Stimulated activated CD4-positive, alpha-beta T cell treated with anti-CD3 and anti-CD28 coated beads, Interleukin-12 subunit alpha, Interleukin-12 subunit beta, amount 100 ng/mL, for 24 hours (primary cell): ENCODE measurements at places on chromosomes 12 and 14.

GRCh38 chr14:63076488-63076887, 31.2 kb upstream of the KCNH5 start:
- DNase-seq = no peak

- DNase-seq = no peak
These were observed 35.7 kb upstream of the MDM1 start for GRCh38 chr12:68367903-68368302.

GRCh38 chr12:68001486-68002466, 12.5 kb downstream of the IFNG-AS1 start:
- DNase-seq = no peak

GRCh38 chr12:4108803-4109345, 164.7 kb upstream of the CCND2 start:
- no peak for DNase-seq

DNA sequence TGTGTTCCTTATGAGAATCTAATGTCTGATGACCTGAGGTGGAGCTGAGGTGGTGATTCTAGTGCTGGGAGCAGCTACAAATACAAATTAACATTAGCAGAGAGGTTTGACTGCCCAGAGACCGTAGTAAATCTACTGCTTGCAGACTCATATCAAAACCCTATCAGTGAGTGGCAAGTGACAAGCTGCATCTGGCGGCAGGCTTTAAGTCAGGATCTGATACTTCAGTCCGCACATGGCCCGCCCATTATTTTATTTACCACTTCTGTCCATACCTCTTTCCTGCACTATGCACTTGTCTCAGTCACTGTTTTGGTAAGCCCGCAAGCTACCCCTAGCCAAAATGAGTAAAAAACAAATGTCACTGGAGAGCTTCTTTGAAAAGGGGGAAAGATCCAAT, 11.4 kb downstream of the CEP128 start:
- DNase-seq = no peak

GRCh38 chr12:121356657-121357056, 4.4 kb upstream of the ANAPC5 start:
- DNase-seq = no peak

- DNase-seq = no peak
These were observed 838.6 kb downstream of the BCL11B start for GRCh38 chr14:98433436-98433835.

DNA sequence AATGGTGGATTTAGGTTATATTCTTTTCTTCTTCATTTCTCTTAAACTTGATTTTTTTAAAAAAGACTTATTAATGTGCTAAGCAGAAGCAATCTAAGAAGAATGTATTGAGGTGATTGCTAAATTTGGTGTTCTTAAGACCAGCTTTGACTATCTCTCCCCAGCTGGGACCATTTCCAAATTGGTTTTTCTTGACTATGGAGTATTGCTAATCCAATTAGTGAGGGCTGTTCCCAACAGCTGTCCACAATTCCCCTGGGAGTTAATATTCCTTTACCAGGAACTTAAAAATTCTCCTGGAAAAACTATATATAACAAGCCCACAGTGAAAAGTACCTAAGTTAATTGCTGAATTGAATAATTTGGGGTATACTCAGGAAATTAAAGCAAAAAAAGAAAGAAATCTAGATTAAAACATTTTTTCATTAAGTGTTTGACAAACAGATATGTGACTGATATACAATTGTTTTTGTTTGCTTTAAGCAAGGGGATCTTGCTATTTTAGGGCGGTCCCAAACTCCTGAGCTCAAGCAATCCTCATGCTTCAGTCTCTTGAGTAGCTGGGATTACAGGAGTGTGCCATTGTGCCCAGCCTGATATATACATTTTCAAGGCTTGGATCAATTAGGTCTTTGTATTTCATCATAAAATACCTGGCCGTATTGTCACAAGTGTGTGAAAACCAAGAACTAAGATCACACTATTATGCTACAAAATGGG, 105.0 kb downstream of the FAR2 start:
- no peak for DNase-seq

GRCh38 chr12:82057770-82058169, 298.6 kb upstream of the PPFIA2 start:
- no peak for DNase-seq

GRCh38 chr14:32249780-32250179, 46.7 kb upstream of the RNU6-8 start:
- no peak for DNase-seq

- no peak for DNase-seq
These were observed 12.0 kb downstream of the SNRNP35 start for GRCh38 chr12:123469978-123470377.

- DNase-seq = no peak
These were observed 107.4 kb downstream of the PRICKLE1 start for GRCh38 chr12:42482041-42482747.

DNA sequence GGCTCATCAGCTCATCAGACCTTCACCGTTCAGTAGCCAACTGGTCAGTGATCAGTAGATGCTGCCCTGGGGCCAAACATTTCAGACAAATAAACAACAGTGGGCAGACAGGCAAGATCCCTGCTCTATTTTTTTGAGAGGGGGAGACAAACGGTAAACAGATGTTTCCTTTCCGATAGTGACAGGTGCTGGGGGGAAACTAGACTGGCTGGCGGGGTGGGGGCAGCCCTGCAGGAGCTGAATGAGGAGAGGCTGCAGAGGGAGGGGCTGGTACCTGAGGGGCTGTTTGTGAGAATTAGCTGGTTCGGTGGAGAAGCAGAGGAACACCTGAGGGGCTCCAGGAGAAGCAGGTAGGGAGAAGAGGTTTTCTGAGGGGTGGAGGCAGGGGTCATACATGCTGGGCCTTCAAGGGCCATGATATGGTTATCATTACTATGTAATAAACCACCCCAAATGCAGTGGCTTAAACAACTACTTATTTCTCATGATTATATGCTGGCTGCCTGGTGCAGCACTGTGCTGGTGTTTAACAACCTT, 8.2 kb upstream of the GOLGA3 start:
- no peak for DNase-seq

GRCh38 chr12:16612647-16613046, 6.7 kb upstream of the LMO3 start:
- no peak for DNase-seq

DNA sequence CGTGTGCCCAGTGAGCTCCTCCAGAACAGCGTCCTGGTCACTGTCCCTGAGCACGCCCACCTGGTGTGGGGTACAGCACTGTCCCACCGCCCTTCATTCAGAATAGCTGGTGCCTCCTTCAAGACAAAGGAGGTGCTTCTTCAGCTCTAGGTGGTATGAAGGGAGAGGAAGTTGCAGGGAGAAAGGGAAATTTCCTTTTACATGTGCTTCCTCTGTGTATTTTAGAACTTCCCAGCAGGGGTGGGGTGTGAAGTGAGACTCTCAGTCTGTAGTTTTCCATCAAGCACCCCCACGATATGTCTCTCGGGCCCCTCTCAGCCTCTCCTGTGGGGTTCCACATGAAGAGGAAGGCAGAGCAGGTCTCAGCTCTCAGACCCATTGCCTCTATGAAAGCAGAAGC, 1.2 kb upstream of the SLC6A12 start:
- DNase-seq = no peak

GRCh38 chr12:68434391-68435298, 102.5 kb upstream of the MDM1 start:
- DNase-seq = no peak

DNA sequence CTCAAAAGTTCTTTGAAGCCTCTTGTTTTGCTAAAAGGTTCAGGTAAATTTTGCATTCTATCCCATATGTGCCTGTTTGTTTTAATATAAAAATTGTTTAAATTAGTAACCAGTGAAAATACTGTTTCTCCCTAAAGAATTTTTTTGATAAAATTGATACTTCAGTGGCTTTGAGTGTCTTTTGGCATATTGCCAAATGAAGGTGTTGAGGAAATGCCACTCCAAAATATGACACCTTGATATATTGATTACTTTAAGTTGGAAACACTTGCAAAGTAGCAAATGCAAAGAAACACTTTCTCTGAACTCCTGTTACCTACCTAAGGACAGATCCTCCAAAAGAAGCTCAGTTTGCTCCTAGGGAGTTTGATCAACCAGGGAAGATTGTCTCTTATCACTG, 8.4 kb downstream of the STYX start:
- DNase-seq = no peak

- no peak for DNase-seq
These were observed 34.1 kb downstream of the DIO3 start for GRCh38 chr14:101595349-101595748.

- no peak for DNase-seq
These were observed 5.0 kb upstream of the CD4 start for GRCh38 chr12:6784296-6784695.

DNA sequence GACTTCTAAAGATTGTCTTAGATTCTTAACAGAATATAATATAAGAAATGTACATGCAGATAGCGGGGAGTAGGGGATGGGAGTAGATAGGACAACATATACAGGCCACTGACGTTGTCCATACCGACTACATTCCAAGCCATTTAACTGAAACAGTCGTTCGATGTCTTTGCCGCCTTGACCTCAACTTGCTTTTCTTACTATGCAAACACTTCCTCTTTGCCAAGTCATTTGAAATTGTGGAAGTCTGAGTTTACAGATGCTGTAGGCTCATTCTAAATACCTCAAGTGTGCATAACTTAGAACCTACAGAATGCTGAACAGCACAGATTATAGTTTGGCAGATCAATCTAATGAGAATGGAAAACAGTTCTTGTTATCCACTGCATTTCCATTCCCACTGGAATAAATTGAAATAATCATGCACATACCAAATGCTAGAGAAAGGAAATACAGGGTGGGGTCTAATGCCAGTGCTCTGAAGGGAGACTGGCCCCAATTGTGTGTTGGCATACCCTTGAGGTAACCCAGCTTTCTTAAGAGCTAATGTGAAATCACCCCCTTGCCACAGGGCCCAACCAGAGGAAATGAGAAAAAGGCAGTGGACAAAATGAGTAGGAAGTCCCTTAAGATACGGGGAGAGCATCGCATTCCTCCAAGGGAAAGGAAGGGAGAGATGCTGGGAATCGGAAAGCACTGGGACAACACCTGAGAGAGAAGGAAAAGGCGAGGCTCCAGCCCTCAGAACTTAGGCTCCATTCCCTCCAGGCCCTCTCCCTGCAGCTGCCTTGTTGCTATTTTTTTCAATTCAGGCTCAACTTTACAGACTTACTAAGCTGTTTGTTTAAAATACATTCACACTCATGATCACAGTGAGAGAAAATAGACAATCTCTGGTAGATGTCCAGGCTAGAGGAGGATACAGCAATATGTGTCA, 380.9 kb upstream of the TMTC1 start:
- DNase-seq = no peak

GRCh38 chr12:93785249-93786010, 108.3 kb downstream of the CRADD start:
- peak; percentile 12 for DNase-seq

DNA sequence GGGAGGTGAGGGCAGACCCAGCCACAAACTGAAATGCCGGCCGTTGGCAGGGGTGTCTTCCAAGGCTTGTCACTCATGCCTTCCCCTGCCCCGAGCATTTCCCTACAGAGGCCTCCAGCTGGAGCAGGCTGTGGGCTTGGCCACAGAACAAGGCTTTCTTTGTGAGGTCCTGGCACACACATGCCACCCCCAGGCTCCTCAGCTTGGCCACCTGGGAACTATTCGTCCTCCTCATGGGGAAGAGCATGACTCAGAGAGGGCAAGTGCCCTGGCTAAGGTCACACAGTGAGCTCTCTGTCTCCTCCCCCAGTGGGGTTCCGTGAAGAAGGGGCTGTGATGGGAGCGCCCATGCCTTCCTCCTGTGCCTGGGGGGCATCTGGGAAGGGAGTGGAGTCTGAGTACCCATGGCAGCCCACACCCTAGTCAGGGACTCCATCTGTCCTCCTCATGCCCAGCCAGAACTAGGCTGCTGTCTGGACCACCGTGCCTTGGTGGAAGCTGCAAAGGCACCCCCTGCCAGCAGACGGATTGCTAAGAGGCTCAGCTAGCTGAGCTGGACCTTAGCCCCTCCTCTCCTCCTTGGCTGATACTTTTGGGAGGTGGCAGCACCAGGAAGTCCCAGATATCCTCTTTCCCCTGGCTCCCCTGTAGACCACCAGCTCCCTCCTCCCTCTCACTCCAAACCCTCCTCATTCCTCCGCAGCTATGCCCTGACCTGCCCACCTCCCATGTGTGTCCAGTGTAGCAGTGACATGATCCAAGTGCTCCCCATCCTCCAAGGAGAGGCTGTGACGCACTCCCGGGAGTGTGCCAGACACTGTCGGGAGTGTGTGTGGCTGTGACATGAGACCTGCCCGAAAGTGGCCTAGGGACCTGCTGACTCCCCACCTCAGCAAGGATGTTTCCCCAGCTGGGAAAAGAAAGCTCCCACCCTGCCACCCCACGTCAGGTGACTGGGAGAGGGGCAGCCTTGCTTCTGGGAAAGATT, 21.4 kb downstream of the ABCB9 start:
- DNase-seq = no peak

- no peak for DNase-seq
These were observed 8.5 kb upstream of the SMIM10L1 start for GRCh38 chr12:11162502-11162901.
